HAP-1 (cell line): ENCODE measurements at places on chromosomes 5 and 9.

GRCh38 chr9:87684627-87685219 lies 41.2 kb upstream of the CTSL start:
- DNase-seq: peak; percentile 64

GRCh38 chr5:126536874-126537273 lies 58.1 kb downstream of the ALDH7A1 start:
- DNase-seq: no peak

DNA sequence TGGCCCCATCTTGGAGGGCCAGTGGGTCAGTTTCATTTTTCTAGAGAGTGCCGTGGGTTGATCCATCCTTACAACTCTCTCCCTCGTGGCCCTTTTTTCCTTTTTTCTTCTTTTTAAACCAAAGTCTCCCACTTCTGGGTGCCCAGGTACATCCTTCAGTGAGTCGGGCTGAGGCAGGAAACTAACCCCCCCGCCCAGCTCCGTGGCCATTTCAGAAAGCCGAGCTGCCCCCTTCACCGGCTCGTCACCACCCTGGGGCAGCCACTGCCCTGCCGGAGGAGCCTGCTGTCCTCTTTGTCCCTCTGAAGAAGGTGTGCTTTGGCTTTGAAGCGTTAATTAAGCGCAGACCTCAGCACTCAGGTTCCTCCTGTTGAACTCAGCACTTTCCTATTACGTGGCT lies 5.2 kb downstream of the CFAP77 start:
- DNase-seq: no peak

GRCh38 chr5:143315929-143316328 lies 87.6 kb downstream of the NR3C1 start:
- no peak for DNase-seq

GRCh38 chr5:175047048-175047447 lies 322.7 kb downstream of the MSX2 start:
- no peak for DNase-seq

GRCh38 chr9:36023260-36024048 lies 13.3 kb upstream of the RECK start:
- DNase-seq: peak; percentile 79

DNA sequence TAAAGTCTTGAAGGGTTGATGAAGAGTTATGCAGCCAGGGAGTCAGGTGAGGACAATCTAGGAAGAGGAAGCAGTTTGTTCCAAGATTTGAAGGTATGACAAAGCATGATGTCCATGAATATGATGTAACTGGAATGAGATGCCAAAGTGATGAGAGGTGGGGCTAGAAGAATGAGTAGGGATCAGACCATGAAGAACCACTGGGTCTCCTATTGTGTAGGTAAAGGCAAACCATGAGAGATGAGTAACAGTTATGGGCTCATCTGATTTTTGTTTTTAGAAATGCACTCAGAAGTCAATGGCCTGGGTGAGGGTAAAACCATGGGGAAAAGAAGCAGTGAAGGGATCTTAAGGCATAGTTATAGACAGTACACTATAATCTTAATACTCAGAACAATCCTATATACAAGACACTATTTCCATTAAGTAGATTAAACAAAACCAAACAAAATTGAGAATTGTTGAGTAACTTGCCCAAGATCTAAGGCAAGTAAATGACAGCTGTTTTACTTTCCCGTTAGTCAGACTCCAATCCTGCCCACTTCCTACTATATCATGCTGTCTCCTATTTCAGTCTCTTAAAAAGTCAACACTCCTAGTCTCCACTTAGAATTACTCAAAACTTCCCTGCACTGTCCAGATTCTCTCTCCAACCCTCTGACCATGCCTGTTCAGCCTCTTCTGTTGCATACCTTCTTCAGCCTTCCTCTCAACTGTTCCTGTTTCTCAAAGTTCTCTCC lies 393.8 kb upstream of the MEF2C start:
- no peak for DNase-seq

GRCh38 chr5:29790281-29790680 lies 1403.2 kb upstream of the CDH6 start:
- DNase-seq: no peak

GRCh38 chr5:168039566-168040248 lies 251.7 kb upstream of the WWC1 start:
- no peak for DNase-seq
